ENCODE measurements at places on chromosomes 16 and 17. TPM values are rescaled to one million over a fixed set of nuclear protein-coding genes. Genes with fewer than 3 reads are reported as not detected.
A peak's percentile ranks its signal among the peaks of the same experiment; 100 is the strongest.

DNA sequence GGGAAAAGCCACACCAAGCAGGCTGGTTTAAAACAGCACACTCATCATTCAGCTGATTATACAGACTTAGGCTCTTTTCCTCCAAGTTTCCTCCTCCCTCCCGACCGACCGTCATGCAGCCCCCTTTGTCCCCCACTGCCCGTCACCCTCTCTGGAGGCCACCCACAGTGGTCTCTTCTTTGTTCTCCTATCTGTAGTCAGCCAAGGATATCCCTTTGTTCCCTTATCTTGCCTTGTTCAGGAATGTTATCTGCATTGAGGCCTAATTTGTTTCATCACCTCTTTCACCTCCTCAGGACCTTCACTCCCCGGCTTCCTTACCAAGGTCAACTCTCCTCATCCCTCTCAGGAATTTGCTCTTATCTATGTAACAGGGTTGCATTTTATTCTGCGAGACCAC, 186.4 kb upstream of the CDH13 start:
- no peak for DNase-seq

FBXO47 gene
- total RNA-seq = 0.12 TPM

- no peak for DNase-seq
Observed at GRCh38 chr17:62751060-62751691, 56.9 kb downstream of the MARCHF10 start.

GRCh38 chr16:4972938-4973587, 14.9 kb downstream of the SEC14L5 start:
- DNase-seq = no peak

- no peak for DNase-seq
Observed at GRCh38 chr17:44083250-44083849, 12.8 kb downstream of the G6PC3 start.

GRCh38 chr17:40499551-40500189, 1.8 kb downstream of the TNS4 start:
- no peak for DNase-seq

GRCh38 chr17:45147581-45148182, 593 bp upstream of the HEXIM1 start:
- DNase-seq = peak; percentile 83

CHCT1 gene
- total RNA-seq = not detected

GRCh38 chr17:79955691-79956440, 79.8 kb downstream of the TBC1D16 start:
- no peak for DNase-seq

DNA sequence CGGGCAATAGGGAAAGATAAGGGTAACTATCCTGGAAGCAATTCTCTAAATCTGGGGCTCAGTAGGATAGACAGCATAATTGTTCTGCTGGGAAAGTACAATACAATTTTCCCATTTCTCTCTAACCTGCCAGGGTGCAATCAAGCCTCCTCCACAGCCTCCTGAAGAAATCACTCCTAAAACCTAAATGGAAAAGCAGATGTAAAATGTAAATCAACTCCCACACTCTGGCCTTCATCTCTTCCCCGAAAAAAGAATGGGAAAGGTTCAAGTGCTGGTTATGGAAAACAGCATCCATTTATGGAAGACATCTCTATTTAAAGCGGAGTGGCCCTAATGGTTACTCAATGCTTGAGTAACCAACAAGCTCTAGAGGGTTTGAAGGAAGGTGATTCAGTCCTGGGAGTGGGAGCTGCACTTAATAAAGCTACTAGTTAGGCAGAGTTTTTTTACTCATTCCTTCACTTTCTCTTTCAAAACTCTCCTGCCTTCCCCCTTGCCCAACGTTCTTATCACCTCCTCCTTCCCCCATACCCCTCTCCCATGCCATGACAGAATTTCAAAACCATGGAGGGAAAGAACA, 5.1 kb downstream of the MMD start:
- no peak for DNase-seq

DNA sequence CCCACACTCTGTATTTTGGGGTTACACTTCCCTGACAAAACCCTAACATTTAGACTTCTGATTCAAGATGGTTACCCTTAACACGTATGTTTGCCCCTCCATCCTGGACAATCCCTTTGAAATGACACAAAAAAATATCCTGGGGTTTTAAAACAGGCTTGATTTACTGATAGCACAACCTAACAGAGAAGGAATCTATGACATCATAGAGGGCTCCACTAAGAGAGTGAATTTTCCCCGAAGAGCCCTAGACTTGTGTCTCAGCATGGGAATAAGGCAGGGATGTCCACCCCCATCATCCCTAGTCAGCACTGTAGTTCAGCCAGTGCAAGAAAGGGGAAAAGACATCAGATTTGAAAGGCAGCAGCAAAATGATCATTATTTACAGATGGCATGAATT, 15.8 kb upstream of the SRCIN1 start:
- no peak for DNase-seq

RAPGEFL1 gene
- 5.1 TPM for total RNA-seq

TMC7 gene
- not detected for total RNA-seq

TBC1D28 gene
- not detected for total RNA-seq

- DNase-seq = no peak
Observed at GRCh38 chr17:37488009-37488604, 1.6 kb upstream of the DUSP14 start.

DNA sequence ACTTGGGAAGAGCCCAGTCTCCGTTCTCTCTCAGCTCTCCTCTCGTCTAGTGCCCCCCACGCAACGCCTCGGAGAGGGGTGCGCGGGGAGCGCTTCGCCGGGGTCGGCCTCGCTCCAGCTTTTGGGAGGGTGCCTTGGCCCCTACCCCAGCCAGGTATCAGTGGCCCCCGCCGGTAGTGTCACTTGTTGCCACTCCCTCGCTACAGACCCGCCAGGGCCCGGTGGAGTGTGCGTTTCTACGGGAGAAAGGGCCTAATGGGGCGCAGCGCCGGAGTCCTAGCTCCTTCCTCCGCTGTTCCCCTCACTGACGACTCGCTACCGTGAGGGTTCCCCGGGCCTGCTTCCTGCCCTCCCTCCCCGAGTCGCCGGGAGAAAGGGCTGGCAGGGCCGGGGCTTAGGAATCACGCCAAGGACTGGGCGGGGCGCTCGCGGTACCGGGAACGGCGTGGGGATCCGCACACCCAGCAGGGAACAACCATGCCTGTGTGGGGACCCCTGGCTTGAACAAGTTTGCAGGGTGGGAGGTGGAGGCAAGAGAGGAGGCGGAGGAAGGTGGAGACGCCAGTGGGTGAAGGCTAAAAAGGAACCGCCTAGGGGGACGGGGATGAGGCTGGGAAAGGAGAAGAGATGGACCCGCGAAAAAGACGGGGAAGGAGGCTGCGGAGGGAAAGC, 997 bp upstream of the CDH11 start:
- DNase-seq = no peak

- no peak for DNase-seq
Observed at GRCh38 chr16:30896261-30896888, at the start of gene CTF1. CTF1 (plus strand) TSS chr16:30896614; CDS start chr16:30896644, 30 bp downstream.

- no peak for DNase-seq
Observed at GRCh38 chr16:3486506-3487215, 8.6 kb downstream of the C16orf90 start.

DNA sequence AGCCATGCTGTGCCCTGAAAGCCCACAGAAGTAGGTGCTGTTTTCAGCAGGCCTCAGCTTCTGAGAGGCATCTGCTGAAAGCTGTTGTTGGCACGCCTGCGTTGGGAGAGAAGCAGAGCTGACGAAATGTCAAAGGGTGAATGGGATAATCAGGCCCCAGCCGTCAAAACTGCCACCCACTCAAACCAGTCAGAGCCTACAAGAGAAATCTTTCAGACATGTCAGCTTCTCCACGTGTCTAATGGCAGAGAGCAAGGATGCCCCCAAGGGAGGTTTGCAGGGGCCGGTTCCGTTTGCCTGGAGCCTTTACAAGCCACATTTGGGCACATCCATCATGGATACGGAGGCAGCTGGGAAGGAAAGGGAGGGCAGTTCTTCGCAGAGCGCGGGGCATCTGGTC, 568.2 kb upstream of the EEF2KMT start:
- DNase-seq = no peak

GRCh38 chr16:31270795-31271194, 11.0 kb downstream of the ITGAM start:
- no peak for DNase-seq

CDH8 gene
- total RNA-seq = not detected

- no peak for DNase-seq
Observed at GRCh38 chr17:78607038-78607437, 29.8 kb upstream of the DNAH17 start.

CCL17 gene
- total RNA-seq = not detected

- DNase-seq = no peak
Observed at GRCh38 chr17:38982858-38983746, 15.9 kb upstream of the FBXO47 start.

GRCh38 chr16:1311212-1311737, 1.8 kb downstream of the UBE2I start:
- no peak for DNase-seq

ABCC1 gene
- total RNA-seq = 61.9 TPM

DNA sequence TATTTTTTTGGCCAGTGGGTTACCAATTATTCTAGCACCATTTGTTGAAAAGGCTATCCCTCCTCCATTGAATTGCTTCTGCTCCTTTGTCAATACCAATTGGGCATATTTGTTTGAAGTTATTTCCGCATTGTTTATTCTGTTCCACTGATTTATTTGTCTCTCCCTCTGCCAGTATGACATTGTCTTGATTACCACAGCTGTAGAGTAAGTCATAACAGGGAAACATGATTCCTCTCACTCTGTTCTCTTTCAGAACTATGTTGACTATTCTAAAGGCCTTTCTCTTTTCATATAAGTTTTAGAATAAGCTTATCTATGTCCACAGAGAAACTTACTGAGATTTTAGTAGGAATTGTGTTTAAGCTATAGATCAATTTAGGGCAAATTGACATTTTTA, 94.3 kb downstream of the MAP2K6 start:
- DNase-seq = no peak

- DNase-seq = no peak
Observed at GRCh38 chr17:759964-760363, 7.9 kb upstream of the GEMIN4 start.

GRCh38 chr17:28404007-28404406, 2.0 kb downstream of the SLC46A1 start:
- no peak for DNase-seq

CMTM2 gene
- total RNA-seq = not detected
